ENCODE measurements at places on chromosomes 5 and 9.
A peak's percentile ranks its signal among the peaks of the same experiment; 100 is the strongest.

DNA sequence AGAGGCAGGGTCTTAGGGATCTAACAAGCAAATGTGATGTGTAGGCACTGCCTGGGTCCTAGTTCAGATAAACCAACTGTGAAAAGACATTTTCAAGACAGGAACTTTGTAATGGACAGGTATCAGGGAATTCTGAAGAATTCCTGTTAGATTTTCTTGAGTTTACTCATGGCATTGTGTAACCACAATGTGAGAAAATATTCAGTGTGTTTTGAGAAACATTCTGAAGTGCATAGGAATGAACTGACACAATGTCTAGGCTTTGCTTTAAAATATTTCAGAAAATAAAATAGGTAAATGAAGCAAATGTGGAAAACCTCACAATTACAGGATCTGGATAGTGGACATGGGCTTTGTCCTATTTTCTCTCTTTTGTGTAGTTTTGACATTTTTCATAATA, 15.2 kb upstream of the AFAP1L1 start:
- DNase-seq = peak; percentile 38

- no peak for DNase-seq
Measured at GRCh38 chr5:57817924-57818323, 335.3 kb upstream of the ACTBL2 start.

DNA sequence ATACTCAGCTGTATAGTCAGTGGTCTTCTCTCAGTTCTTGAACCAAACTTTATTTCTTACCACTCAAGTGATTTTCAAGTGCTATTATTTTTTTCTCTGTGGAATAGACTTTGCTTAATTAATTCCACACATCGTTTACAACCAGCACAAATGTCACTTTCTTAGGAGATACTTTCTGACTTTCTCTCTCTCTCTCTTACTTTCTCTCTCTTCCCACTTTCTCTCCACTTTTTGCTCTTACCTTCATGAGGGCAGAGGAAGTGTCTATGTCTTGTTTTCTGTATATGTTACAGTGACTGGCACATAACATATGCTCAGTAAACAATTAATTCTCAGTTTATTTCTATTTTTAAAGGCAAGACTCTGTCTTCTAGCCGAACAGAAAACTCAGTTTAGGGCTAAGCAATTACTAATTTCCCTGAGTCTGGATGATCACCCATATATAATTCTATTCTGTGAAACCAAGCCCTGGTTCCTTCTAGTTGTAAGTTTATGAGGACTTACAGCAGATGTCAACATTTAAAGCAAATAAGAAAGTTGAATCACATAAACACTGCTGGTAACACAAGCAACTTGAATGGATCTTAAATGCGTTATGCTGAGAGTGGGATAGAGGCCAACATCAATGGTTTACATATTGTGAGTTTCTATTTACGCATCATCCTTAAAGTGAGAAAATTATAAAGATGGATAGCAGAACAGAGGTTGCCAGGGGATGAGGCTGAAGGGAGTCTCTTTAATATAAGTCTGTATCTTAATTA, 791.4 kb downstream of the MTRR start:
- DNase-seq = no peak

GRCh38 chr5:179731791-179732411, 721 bp upstream of the MAML1 start:
- no peak for DNase-seq

DNA sequence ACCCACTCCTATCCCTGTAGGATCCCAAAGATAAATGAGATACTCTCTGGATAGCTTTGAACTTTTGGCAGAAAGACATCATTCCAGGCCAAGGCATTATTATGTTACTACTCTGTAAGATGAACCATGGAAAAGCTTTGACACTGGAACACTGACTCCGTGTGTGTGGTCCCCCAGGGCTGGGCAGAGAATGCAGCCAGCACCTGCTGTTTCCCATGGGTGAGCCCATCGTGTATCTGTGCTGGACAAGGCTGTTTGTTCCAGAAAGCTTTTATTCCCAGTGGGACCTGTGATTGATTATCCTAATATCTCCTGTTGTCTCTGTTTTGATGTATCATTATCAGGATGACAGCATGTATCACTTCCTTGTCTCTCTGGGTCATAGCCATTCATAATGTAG, 254.9 kb downstream of the SAXO1 start:
- DNase-seq = no peak

DNA sequence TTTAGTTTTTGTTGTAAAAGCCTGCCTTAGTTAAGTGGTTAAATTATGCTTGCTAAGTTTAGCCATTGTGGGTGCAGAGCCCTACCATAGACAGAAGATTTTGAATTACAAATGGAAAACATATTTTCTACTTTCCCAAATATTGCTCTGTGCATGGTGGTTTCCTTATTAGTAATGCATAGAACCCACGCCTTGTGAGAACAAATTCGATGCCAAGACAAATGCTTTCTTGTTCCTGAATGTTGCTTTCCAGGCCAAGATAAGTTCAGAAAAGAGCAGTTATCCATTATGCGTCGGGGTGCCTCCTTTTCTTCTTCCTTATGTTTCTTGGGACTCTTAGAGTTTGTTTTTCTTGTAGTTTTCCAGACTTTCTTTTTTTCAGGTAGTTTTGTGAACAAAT, 31.0 kb upstream of the GARNL3 start:
- no peak for DNase-seq

GRCh38 chr5:102663749-102664530, 91.2 kb upstream of the PAM start:
- peak; percentile 14 for DNase-seq

DNA sequence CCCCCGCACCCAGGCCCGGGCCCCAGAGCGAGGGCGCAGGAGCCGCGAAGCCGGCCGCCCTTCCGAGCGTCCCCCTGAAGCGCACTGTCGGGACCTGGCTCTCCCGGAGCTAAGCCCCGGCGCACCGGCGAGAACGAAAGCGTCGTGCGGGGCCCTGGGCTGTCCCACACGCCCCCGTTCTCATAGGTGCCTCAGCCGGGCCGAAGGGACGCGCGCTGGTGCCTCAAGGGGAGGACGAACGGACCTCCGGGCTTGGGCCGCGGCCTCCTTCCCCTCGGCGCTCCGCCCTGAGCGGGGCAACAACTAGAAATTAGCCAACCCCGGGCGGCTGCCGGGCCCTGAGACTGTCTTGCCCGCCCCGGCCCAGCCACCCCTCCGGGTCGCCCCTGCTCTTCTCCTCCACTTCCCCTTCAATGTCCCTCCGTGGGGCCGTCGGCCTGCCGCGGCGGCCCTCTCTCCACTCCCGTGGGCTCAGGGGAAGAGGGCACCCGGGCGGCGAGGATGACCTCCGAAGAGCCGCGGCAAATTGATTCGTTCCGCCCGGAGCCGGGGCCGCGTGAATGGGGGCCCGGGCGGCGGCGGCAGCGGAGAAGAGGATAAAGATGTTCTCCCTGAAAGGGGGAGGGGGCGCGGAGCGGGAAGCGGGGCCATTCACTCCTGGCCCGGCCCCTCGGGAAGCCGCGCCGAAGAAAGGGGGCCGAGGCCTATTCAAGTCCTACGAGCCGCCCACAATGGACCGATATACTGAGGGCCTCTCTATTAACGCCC, 3.5 kb upstream of the PRDM12 start:
- no peak for DNase-seq

DNA sequence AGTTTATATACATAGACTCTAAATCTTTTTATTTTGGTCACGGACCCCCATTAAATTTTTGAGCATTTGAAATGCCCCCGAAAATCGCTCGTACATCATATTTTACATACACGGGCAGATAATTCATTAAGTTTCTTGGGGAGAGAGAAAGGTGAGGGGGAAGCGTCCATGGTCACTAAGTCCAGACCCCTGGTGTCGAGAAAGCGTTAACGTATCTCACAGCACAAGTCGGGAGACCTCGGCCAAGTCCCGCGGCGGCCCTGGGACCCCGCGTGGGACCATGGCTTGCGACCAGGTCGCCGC, 794 bp downstream of the PTBP3 start:
- no peak for DNase-seq

DNA sequence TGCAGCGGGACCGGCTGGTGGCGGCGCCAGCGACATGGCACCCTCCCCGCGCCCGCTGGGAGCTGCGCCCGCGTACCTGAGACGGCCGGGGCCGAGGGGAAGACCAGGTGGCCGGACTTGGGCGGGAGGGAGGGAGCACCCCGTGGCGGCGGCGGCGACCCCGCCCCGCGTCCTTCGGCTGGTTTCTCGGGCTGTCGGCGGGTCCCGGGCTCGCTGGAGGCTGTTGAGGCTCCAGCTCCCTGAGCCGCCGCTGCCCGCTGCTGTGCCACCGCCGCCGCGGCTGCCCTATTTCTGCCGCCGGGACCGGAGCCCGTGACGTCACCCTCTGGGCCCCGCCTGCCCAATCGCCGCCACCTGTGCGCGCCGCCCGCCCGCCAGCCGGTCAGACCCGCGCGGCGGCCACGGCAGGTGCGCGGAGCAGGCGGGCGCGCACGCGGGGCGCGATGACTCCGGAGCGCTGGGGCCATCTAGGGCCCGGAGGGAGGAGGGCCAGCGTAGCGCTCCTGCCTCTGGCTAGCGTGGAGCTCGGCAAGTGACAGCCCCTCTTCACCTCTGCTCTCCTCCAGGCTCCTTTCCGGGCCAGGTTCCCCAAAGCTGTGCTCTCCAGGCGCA, at the start of gene FSTL4:
Gene FSTL4 (minus strand): TSS at position 293 of the 612 bp plus-strand sequence.
- DNase-seq = peak; percentile 33

DNA sequence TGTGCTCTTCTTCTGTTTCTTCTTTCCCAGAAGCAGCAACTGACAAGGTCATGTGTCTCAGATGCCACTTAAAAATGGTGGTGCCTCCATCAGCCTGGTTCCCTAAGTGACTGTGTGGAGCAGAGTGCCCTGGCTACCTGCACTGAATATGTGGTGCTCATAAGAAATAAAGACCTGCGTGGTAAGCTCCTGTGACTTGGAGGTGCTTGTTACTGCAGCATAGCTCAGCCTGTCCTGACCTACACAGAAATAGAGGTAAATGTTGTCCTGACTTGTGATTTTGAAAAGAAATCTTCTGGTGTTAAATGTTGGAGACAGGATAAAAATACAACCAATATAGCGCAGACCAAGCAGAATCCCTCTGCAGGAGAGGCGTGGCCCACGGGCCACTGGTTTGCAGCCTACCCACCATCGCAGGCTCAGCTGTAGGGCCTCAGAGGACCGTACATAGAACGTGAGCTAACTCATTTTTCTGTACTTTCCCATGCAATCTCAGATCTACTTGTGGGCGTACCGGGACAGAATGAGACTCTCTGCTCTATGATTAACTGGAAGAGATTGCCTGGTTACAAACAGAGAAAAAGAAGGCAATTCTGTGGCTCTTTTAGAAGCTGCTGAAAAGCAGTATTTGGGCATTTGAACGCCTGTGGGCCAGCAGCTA, 79.4 kb upstream of the UNC5A start:
- DNase-seq = no peak

DNA sequence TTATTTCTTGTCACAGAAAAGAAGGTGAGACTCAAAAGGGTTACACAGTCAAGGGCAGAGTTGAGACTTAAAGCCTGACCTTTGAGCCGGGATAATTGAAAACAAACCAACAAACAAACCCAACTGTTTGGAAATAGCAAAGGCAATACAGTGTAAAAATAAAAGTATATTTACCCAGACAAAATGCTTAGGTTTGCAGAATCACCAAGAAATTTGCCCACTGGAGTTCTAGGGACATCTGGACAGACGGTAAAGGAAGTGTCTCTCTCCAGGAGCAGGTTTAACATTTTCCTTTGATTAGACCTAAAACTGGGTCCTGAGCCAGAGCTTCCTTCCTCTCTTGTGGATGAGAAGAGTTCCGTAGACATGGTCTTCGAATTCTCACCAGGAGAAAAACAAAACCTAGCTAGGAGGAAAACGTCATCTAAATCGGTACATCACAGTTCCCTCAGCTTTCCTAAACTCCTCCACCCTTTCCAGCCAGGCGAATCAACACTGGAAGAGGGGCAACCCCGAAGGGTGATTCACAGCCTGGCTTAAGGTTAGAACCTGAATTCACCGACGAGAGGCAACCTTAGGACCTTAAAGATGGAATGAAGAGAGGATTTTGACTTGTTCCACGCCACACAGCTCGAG, 673 bp downstream of the CDC25C start:
- no peak for DNase-seq

DNA sequence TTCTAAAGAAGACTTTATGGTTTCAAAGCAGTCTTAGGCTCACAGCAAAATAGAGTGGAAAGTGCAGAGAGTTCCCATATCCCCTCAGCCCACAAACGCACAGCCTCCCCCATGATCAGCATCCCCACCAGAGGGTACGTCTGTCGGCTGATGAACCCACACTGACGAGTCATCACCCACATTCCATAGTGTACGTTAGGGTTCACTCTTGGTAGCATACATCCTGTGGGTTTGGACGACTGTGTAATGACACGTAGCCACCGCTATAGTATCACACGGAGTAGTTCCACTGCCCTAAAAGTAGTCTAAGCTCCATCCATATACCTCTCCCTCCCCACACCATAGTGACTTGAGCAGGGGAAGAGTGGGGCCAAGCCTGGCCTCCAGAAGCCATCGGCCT, 135.7 kb upstream of the PHYKPL start:
- no peak for DNase-seq

GRCh38 chr5:135743705-135744411, 90.6 kb upstream of the SLC25A48 start:
- no peak for DNase-seq

DNA sequence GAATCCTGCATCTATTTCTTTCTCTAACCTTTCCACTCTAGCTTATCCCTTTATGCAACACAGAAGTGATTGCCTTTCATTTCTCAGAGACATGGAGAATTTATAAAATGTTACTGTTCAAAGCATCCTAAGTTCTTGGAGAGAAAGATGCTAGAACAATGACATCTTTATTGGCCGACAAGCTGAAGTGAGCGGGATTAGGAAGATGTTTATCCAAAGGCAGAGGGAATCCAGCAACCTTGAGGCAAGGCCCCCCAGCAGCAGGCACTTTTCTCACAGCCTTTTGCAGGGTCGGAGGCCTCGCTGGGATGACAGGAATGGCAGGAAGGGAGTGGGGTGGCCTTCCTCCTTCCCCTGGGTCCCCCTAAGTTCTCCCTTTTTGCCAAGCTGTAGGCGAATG, 204.8 kb downstream of the GAPVD1 start:
- no peak for DNase-seq

DNA sequence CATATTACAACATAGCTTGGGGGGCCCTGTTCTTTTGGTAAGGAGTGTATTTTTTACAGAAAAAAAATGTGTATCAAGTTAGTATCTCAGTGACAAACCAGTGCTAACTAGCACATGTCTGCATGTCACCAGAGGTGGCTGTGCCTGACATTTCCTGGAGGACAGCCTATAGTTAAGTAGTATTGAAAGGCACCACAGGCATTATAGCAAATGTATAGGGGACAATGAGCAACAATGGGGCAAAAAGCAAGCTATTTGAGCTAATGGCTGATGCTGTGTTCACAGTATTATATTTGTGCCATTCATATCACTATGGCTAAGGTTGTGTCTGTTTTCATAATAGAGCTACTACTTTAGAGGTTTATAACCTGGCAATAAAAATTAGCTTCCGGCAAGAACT, 1644.0 kb downstream of the MAT2B start:
- DNase-seq = no peak

DNA sequence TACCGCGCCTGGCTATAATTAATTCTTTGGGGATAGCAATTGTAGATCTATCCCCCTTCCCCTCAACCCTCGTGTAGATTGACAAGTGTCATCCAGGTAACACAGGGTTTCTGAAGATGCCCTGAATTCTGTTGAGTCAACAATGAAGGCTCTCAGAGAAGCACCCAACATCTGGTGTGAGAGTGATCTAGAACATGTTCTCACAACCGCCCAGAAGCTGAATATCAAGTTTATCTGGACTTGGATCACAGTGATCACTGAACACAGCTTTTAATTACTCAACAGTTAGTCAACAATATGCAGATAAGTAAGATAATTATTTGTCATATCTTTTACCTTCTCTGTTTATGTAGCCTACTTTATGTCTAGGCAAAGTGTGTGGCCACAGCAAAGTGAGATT, 204.2 kb upstream of the RGMB start:
- no peak for DNase-seq
